ENCODE measurements at places on chromosomes 6 and 20.

GRCh38 chr6:167093406-167093921 is 29.4 kb upstream of the CCR6 start:
- DNase-seq: no peak

- DNase-seq: no peak
Measured at GRCh38 chr20:17482536-17482935, 48.6 kb downstream of the BFSP1 start.

GRCh38 chr6:159904497-159904911 is 13.7 kb downstream of the MAS1 start:
- DNase-seq: no peak

DNA sequence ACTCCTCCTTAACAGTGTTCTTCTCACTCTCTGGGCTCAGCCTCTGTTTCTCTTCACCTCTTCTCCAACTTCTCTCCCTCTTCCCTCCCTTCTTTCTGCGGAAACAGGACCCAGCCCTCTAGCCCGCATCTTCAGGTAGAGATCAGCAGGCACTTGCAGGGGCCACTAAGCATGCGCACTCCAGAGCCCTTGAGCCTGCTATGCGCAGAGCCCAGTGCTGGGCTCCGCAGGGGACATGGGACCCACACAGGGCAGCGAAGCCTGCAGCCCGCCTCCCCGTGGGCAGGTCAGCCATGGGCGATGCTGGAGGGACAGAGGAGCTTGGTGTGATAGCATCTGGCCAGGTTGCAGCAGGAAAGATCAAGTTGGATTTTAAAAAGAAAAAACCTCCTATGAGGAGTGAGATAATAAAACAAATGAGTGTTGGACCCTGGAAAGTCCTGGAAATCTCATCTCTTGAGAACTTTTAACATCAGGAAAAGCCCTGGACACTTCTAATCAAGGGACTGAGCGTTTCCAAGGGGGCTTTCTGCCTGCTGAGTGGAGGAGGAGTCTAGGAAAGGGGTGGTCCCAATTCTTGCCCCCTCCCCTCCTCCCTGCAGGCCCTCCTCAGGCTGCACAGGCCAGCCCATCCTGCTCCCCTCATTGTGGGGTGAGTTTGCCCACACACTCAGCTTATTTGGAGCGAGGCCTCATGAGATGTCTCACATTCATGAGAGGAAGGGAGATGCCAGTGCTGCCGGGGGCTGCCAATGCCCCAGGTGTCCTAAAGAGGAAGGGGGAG is 71.9 kb downstream of the MDGA1 start:
- no peak for DNase-seq
